ENCODE measurements at places on chromosomes 4 and X.

DNA sequence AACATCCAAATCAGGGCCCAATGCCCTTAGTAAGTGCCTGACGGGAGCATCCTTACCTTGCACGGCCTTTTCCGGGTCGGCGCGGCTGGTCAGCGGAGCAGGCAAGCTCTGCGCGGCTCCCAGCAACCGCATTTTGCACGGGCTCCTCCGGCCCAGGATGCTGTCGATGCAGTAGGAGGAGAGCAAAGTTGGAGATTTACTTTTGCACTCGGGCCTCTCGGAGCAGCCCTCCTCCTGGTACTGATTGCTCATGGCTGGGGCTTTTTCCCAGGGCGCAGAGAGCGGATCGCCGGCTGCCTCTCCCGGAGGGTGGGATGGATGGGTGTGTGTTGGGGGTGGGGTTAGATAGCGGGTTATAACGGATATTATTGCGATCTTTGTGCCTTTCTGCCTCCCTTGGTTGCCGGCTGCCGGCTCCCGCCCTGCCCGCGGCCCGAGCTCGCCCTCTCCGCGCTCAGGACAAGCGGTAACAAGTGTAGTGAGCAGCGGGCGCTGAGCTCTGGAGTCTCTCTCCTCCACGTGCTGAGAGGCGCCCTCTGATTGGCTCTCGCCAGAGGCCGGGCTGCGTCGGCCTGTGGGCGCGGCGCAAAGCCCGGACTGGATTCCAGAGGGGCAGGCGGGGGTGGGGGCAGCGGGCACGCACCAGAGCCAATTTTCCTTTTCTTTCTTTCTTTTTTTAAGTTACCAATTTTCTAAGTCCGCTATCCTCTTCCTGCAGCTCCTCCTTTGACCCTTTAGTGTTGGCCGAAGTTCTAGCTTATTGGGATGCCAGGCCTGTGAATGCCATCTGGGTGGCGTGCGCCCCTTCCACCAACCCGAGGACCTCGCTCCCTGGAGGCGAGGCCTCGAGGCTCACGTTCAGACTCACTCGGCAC, at the start of gene ARX:
TSS of gene ARX (minus strand) at position 480 of the 875 bp plus-strand sequence. CDS start at position 252, 228 bp downstream.
- no peak for DNase-seq

- no peak for DNase-seq
These were observed 1974.7 kb downstream of the ARAP2 start for GRCh38 chr4:34269613-34270012.

- DNase-seq: no peak
These were observed 125.9 kb downstream of the MFAP3L start for GRCh38 chr4:169900241-169900845.

- no peak for DNase-seq
These were observed 223.4 kb downstream of the BCOR start for GRCh38 chrX:39874202-39874816.

DNA sequence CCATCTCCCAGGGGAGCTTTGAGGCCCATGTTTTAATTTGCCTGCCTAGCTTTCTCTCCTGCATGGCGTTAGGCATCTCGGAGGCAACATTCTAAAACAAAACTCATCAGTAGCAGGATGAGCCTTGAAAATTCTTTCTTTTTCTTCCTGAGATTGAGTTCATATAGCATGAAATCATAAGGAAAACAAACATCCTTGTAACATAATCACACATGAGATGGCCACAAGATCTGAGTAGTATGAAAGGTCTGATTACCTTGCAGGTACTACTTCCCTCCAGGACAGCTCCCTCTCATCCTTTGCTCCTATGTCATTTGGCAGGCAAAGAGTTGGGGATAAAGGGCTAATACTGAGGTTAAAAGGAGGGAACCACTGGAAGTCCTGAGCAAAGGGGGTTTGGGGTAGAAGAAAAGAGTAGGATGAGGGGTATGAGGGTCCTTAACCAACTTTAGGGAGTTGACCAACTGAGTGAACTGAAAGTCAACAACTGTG, 37.5 kb upstream of the CXCL8 start:
- DNase-seq: no peak

- DNase-seq: no peak
These were observed 11.4 kb upstream of the PCDH18 start for GRCh38 chr4:137543648-137544047.

DNA sequence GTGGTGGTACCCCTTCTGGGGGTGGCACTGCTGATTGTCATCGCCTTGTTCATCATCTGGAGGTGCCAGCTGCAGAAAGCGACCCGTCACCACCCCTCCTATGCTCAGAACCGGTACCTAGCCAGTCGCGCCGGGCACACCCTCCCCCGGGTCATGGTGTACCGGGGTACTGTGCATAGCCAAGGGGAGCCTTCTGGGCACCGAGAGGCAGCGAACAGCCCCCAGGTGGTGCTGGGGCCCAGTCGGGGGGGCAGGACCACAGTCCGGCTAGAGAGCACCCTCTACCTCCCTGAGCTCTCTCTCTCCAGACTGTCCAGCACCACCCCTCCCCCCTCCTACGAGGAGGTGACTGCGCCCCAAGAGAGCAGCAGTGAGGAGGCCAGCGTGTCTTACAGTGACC, 5.3 kb downstream of the PRRG3 start:
- no peak for DNase-seq

DNA sequence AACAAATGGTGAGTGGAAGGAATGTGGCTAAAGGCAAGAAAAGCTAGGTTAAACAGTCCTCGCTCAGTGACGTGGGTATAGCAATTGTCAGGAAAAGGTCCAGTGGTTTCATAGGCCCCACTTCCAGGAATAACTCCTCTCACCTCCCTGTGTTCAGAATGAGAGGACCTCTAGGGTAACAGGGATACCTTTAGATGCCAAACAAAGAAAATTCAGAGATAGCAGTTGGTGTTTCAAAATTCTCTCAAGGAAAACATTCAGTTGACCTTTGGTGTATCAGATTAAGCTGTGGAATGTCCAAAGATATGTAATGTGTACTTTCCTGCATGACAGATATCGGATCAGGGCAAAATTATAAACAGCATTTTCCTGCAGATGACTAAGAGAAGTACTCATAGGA, 155.9 kb downstream of the ARHGAP6 start:
- DNase-seq: no peak

DNA sequence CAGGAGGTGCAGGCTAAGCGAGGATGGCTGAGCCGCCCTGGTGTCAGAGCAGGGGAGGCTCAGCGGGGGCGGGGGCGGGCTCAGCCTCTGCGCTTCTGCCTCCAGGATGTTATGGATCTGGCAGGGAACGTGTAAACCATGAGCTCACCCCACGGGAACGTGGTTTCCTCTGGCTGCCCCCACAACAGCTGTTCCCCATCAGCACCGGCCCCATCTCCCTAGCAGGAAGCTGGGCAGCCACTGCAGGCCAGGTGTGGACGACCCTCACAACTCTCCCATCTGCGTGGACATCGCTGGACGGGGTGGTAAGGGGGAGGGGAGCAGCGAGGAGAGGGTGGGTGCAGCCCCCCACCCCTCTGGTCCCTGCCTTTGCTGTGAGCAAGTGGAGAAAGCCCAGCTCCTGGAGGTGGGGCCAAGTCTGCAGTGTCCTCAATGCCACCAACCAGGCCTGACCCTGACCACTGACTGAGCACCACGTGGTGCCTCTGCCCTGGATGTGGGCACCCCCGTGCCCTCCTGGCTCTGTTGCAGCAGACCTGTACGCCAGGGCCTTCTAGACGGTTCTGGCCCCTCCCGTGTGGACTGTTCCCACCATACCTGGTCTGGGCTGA, 28.1 kb upstream of the SPON2 start:
- no peak for DNase-seq

DNA sequence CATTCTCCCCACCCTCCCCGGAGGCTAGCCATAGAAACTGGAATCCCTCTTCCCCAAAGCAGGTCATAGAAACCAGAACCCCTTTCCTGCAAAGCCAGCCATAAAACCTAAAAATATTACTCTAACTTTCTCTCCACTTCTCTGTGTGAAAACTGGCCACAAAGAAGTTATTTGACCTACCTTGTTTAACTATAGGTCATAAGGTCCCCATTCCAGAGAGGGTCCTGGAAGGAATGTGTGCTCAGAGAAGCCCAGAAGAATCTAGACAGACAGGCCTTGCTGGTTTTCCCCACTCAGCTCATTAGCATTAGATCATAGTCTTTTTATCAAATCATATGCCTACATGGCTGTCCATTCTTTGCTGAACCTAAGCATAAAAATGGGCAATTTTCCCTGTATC, 52.8 kb upstream of the TEX13A start:
- DNase-seq: no peak

GRCh38 chrX:65686236-65686635, 18.8 kb downstream of the MSN start:
- no peak for DNase-seq

- no peak for DNase-seq
These were observed 91.4 kb downstream of the DCTD start for GRCh38 chr4:182825786-182826185.

GRCh38 chrX:151239751-151240150, 63.4 kb downstream of the GPR50 start:
- DNase-seq: no peak

Data from NCI-H2107 (cell line).